GM20000 (cell line): ENCODE measurements at places on chromosomes 3 and 15.

DNA sequence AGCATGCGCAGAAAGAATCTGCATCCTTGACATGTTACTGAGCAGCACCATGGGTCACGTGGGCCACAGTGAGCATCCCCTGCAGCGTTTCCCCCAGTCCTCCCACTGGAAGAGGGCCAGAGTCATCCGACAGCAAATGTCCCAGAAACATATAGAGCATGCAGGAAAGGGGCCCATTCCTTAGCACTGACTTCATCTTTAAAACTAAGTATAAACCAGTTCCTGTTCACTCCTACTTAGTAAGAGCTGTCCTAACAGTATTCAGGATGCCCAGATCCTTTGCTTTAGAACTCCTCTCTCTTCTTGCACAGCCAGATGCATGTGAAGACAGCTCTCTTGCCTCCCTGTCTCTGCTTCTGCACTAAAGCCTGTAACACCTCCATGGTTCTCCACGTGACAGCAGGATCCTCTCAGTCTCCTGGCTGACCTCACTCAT is 79.3 kb upstream of the OXTR start:
- DNase-seq, result no peak

- peak; percentile 63 for DNase-seq
Measured at GRCh38 chr3:194058189-194058571, 77.8 kb upstream of the HES1 start.

- peak; percentile 86 for DNase-seq
Measured at GRCh38 chr15:28086175-28086703, 12.9 kb downstream of the OCA2 start.

- no peak for DNase-seq
Measured at GRCh38 chr15:63630036-63630751, 33.0 kb downstream of the FBXL22 start.

- no peak for DNase-seq
Measured at GRCh38 chr15:78420220-78420619, 17.8 kb upstream of the IREB2 start.

DNA sequence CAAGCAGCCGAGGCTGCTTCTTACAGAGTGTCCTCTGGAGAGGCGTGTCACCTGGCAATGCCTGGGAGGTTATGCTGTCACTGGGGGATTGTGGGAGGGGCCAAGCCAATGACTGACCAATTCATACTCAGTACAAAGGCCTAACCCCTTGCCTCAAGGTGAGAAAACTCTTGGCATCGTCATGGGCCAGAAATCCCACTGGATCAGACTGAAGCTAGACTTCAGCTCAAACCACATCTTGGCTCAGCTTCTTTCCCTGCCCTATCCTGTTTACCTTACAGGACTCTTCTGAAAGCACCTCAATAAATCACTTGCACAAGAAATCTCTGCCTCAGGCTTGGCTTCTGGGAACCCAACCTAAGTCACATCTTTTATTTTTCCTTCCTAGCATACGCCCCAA is 9.5 kb downstream of the ANAPC13 start:
- no peak for DNase-seq

GRCh38 chr3:116166121-116166520 is 279.2 kb downstream of the LSAMP start:
- DNase-seq, result no peak

GRCh38 chr15:49306551-49306950 is 116.5 kb upstream of the FGF7 start:
- DNase-seq, result no peak

DNA sequence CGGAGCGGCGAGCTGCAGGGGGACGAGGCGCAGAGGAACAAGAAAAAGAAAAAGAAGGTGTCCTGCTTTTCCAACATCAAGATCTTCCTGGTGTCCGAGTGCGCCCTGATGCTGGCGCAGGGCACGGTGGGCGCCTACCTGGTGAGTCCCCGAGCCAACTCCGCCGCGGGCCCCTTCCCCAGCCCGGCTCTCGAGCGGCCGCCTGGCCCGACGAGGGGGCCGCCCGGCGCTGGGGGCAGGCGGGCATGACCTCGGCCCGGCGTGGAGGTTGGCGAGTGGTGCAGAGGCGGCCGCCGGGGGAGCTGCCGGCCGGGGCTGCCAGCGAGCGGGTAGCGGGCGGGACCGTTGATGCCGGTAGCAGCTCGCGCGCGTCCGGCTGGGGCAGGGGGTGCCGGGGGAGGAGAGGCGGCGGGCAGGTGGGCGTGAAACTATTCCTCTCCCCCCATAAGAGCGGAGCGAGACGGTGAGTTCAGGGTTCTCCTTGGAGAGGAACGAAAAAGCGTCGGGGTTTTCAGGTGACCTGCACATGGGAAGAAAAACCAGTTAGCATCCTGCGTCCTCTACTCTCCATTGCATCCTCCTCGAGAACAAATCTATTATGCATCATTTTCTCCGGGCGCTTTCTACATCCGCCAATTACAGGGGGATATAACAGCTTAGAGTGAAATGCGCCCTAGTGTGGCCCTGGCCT is 585 bp downstream of the SLCO3A1 start:
- peak; percentile 47 for DNase-seq

DNA sequence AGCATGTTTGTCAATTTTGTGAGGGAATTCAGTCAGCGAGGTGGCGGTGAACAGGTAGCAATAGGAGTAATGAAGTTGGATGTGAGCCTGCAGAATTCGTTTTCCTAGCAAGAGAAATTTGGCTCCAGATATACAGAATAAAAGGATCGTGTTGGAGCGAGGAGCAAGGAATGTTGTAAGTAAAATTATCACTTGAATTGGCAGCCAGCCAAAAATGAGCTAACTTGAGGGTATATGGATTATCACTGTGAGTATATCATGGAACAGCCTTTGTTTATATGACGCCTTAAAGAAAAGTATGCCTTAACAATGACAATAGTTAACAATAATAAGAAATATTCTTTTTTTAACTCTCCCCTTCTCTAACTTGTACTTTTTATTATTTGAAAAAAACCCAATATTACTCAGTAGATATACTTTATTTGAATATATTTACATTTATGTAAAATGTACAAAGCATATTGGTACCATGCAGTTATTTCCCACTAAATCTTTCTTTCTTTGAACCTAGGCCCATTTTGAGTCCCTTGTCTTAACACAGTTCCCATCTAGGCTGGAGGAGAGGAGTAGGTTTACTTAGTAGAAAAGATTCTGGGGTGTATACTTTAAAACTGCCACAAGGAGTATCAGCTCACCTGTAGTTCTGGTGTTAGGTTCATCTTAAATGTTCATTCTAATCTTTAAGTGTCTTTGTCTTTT is 29.3 kb downstream of the EPHA6 start:
- DNase-seq, result no peak

DNA sequence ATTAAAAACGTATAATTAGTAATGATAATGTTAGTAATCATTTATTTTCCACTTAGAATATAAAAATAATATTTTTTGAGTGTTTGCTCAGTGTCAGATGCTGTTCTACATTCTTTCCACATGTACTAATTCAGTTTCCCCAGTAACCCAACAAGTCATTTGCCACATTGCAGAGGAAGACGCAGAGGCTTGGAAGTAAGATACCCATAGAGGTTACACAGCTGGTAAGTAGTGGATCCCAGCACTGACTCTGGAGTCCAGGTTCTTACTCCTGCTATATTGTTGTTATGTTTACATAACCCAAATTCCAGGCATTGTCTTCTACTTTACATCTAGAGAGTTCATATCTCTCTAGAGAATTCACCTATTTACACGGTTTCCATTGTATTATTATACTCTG is 48.2 kb upstream of the MYO5C start:
- DNase-seq, result no peak

DNA sequence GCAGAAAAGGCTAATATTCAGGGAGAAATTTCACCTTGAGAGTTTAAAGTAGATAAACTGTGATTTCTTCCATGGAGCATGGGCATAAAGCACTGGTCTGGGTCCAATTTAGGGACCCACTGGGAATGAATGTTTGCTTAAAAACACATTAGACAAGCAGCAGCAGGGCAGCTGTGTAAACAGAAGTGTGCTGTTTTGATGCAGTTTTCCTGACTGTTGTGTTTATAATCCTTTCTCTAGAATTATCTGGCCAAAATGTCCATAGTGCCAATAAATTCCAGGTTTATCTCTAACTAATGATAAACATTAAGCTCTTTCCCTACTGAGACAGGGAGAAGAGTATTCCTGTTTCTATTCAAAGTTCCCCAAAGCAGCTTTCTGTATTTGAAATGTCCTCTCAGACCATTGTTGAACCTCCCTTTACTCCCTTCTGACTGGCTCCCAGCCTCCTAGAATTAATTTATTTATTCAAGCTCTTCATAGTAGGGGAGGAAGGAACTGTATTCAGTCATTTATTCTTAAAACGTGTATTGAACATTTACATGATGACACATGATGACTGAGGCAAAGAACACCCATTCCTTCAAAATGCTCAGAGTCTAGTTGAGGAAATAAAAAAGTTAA is 7.0 kb upstream of the TM4SF18 start:
- DNase-seq, result no peak

DNA sequence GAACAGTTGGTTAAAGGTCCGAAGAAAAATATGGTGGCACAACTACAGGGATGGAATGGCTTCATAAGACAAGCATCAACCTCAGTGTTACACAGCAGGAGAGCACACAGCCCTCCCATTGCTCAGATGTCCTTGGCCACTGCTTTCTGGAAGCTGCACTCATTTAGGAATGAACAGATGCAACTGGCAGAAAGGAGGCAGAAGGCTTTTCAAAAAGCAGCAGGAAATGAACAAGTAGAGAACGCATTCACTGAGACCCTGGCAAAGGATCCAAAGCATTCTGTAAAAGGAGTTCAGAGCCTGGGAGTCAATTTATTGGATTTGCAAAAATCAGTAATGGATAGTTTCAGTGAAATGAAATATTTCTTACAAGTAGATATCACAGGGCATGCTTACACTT is 101.1 kb downstream of the PDZRN3 start:
- DNase-seq, result no peak

- DNase-seq, result no peak
Measured at GRCh38 chr3:108985844-108986243, 32.2 kb upstream of the GUCA1C start.

DNA sequence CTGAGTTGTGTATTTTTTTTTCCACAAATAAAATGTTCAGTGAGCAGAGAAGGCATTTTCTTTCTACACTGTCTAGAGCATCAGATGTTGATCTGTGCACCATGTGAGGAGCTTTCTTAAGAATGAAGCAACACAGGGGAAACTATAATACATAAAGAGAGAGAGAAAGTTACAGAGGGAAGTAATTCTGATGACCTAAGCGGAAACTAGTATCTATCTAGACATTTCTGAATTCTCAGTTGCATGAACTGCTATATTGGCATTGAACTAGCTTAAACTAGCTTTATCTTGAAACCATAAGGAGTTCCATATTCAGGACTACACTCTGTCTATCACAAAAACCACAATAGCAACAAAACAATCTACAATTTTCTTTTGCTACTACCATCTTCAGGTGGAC is 822.4 kb downstream of the VGLL3 start:
- no peak for DNase-seq

- DNase-seq, result no peak
Measured at GRCh38 chr3:72746430-72747411, 101.5 kb downstream of the SHQ1 start.

GRCh38 chr3:129554356-129555152 is 11.6 kb downstream of the H1-8 start:
- no peak for DNase-seq

GRCh38 chr3:138861798-138862197 is 27.1 kb upstream of the PIK3CB start:
- DNase-seq, result no peak

GRCh38 chr3:45387636-45388348 is 584 bp upstream of the LARS2 start:
- DNase-seq, result no peak

- no peak for DNase-seq
Measured at GRCh38 chr15:93811305-93811704, 420.1 kb upstream of the MCTP2 start.

GRCh38 chr3:50089609-50089945 is 858 bp downstream of the RBM5 start:
- DNase-seq, result no peak

DNA sequence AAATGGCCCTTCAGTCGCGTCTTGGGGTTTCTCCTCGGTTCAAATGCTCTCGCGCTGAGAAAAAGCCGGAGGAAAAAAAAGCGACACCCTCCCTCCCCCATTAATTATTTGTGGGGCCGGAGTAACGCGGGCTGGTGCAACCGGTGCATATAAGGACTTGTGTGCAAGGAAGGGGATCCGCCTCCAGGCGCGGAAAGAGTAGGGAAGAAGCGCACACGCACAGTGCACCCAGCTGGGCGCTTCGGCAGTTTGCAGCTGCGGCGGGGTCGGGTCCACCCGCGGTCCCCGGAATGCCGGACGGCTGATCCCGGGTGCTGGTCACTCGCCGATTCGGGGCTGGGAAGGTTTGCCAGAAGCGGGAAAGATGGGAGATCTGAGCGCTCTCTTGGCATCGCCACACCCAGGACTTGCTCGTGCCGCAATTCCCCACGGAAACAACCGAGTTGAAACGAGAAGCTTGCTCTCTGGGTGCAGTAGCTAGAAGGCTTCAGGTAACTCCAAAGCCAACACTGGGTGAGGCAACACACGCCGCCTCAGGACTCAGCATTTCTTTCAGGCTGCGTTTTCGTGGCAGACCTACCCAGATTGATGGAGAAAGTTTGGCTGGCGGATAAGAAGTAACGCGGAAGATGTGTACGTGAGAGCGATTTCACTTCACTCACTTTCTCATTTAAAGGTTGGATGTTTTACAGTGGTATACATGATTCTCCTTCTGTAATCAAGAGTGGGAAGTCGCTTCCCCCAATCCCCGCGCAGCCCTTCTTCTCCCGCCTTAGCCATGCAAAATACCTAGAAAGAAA is 720 bp upstream of the TNIK start:
- peak; percentile 53 for DNase-seq

GRCh38 chr3:64548200-64548889 is 139.5 kb downstream of the ADAMTS9 start:
- DNase-seq, result no peak

- DNase-seq, result no peak
Measured at GRCh38 chr3:106811376-106811775, 565.9 kb upstream of the CCDC54 start.

GRCh38 chr3:49132437-49133225 is at the start of gene LAMB2:
LAMB2 (minus strand) TSS chr3:49133050; CDS start chr3:49132867, 183 bp downstream.
- DNase-seq, result no peak

DNA sequence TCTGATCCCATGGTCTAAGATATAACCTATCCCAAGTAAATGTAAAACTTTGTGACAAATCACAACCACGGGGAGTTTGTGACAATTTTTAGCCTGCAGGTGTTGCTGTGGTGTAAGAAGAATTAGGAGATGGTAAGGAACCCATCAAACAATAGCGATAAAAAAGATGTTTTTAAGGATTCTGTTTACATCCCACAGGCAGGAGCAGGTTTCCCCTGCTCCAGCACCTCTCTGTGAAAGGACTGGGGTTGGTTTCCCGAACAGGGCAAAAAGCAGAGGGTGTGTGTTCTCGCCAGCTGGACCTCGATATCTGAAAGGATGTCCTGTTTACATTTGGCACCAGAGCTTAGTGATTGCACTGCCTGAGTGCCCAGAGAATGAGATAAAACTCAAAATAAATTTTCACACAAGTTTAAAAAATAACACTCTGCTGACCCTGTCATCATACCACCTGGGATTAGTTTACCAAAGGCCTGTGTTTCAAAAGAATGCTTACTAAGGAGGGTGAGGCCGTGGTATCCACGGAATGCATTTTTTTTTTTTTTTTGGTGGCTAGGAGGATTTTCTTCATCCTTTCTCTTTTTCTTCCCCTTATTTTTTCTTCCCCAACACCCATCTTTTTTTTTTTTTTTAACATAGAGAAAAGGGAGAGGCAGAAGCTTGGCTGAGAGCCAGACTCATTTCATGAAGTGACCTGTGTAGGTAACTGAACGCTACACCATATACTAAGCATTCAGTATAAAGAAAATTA is 151.8 kb upstream of the DPH6 start:
- DNase-seq, result no peak
